Activated CD4-positive, alpha-beta T cell treated with anti-CD3 and anti-CD28 coated beads, Interleukin-2, amount 50 U/mL, for 24 hours (primary cell): ENCODE measurements at places on chromosomes 16 and 17.

DNA sequence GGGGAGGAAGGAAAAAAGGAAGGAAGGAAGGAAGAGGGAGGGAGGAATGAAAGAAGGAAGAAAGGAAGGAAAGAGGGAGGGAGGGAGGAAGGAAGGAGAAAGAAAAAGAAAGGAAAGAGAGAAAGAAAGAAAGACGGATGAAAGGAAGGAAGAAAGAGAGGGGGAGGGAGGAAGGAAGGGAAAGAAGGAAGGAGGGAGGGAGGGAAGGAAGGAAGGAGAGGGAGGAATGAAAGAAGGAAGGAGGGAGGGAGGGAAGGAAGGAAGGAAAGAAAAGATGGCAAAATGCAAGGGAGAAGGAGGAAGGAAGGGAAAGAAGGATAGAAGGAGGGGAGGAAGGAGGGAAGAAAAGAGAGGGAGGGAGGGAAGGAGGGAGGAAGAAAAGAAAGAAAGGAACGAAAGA, 257.3 kb upstream of the C16orf82 start:
- no peak for DNase-seq

- DNase-seq, result no peak
Measured at GRCh38 chr17:17904166-17905035, 67.6 kb upstream of the SREBF1 start.

DNA sequence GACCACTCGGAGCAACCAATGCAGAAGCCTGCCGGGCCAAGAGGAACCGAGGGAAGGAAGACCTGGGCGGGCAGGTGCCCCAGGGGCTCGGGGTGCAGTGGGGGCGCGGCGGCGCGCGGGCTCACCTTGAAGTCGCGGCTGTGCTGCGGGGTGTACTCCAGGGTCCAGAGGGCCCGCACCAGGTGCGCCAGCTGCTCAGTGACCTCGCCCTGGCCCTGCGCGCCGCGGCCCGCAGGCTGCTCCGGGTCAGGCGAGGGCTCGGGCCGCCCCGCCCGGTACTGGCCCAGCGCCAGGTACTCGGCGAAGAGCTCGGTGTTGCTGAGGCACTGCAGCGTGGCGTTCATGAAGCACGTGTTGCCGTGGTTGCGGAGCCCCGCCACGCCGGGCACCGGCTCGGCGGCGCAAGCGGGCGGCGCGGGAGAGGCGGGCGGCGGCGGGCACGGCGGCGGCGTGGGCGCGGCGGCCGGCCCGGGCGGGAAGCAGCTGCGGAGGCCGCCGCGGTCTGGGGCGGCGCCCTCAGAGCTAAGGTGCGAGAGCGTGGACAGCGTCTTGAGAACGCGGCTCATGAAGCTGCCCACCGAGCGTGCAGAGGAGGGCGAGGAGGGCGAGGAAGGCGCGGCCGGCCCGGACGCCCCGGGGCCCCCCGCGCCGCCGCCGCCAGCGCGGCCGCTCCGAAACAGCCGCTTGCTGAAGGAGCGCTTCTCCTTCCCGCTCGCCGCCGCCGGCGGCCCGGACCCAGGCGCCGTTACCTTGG, 562 bp downstream of the USP31 start:
- peak; percentile 18 for DNase-seq

DNA sequence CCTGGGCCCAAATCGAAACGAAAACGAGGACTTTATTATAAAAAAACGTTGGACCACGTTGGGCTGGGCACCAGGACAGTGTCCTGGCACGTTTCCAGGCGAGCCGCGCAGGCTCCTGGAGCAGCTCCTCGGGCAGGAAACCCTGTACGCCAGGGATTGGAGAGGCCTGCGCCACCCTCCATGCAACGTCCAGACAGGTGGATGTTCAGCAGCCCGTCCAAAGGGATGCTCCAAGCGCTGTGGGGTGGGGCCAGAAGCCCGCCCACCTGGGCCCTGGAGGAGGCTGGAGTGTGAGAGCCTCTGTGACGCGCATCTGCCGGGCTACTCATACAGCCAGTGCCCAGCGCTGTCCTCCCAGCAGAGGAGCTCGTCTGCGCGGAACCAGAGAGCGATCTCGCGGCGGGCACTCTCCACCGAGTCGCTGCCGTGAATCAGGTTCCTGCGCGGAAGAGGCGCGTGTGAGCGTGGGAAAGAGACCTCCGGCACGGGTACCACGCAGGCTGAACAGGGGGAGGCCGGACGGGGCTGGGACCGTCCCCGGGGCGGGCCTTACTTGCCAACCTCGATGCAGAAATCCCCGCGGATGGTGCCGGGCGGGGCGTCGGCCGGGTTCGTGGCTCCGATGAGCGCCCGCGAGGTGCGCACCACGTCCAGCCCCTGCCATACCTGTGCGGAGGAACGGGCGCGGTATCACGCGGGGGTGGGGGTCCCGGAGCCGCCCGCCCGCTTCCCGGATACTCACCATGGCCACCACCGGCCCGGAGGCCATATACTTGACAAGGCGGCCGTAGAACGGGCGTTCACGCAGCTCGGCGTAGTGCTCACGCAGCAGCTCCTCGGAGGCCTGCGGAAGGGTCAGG, 785 bp downstream of the NME3 start:
- no peak for DNase-seq

GRCh38 chr17:39200957-39201510, 951 bp downstream of the RPL19 start:
- no peak for DNase-seq

- no peak for DNase-seq
Measured at GRCh38 chr17:42849451-42850181, 1.4 kb upstream of the AOC3 start.
